GM06990 (cell line): ENCODE measurements at places on chromosomes 12 and 14.

- DNase-seq = no peak
These were observed 10.4 kb upstream of the TMEM260 start for GRCh38 chr14:56569174-56569573.

DNA sequence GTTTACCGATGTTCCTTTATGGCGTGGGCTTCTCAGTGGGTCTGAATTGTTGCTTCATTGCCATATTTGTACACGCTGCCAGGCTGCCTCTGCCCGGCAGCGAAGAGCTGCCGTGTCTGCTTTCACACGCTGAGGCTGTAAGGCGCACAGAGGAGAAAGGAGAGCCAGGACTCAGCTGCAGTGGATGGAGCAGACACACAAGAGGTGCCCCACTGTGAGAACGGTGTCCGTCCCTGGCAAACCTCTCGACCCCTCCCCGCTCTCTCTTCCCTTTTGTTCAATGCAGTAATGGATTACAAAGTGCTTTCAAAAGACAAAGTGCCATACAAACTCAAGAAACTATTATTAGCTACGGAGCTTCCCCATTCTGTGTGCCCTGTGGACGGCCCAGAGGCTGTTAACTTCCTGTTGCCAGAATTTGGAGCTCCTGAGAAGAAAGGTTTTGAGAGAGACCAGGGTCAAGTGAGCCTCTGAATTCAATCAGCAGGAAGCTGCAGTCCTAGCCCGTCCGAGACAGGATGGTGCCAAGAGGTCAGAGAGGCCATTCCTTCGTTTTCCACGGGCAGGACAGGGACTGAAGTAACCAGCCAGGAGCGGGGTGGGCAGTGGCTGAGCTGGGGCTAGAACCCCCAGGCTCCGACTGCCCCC is 15.8 kb downstream of the CCND2 start:
- no peak for DNase-seq

GRCh38 chr12:80700327-80700726 is 7.1 kb upstream of the MYF6 start:
- DNase-seq = no peak

GRCh38 chr14:36852981-36853691 is 191.5 kb downstream of the PAX9 start:
- DNase-seq = no peak

DNA sequence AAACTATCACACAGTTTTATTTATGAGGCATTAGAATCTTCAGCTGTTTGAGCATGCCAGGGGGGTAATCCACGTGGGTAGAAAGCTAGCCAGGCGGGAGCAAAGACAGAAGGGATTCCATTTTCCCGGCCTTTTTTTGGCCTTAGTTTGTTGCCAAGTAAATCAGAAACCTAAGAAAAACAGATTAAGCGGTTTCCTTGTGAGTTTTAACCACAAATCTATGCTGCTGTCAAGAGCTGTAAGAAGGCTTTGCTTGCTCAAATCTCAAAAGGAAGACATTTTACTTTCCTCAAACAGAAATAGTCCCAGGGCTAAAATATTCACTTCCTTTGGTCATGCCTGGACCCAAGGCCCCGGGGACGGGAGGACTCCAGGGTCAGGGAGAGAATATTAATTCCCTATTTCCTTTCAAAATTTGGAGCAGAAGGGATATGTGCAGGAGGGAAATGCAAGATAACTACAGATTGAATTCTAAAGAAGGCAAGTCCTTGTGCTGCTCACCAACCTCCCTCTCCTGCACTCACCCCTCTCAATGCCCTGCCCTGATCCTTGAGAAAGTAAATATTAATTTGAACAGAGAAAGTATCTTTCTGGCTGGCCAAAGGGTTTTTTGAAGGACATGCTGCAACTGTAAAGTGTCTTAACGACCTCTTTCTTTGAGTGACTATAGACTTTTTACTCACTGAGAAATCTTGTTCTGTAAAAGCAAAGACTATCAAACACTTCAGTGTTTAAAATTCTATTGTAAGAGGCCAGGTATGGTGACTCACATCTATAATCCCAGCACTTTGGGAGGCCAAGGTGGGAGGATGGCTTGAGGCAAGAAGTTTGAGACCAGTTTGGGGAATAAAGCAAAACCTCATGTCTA is 75.7 kb downstream of the HSD17B6 start:
- DNase-seq = no peak
